ENCODE measurements at places on chromosomes 2 and 18. TPM values are rescaled to one million over a fixed set of nuclear protein-coding genes. Genes with fewer than 3 reads are reported as not detected.

The NEB gene
- total RNA-seq = 4.6 TPM

GRCh38 chr2:143513081-143513480 lies 383.9 kb downstream of the ARHGAP15 start:
- DNase-seq = peak; percentile 28

- no peak for DNase-seq
Observed at GRCh38 chr2:80459028-80459427, 154.5 kb upstream of the LRRTM1 start.

DNA sequence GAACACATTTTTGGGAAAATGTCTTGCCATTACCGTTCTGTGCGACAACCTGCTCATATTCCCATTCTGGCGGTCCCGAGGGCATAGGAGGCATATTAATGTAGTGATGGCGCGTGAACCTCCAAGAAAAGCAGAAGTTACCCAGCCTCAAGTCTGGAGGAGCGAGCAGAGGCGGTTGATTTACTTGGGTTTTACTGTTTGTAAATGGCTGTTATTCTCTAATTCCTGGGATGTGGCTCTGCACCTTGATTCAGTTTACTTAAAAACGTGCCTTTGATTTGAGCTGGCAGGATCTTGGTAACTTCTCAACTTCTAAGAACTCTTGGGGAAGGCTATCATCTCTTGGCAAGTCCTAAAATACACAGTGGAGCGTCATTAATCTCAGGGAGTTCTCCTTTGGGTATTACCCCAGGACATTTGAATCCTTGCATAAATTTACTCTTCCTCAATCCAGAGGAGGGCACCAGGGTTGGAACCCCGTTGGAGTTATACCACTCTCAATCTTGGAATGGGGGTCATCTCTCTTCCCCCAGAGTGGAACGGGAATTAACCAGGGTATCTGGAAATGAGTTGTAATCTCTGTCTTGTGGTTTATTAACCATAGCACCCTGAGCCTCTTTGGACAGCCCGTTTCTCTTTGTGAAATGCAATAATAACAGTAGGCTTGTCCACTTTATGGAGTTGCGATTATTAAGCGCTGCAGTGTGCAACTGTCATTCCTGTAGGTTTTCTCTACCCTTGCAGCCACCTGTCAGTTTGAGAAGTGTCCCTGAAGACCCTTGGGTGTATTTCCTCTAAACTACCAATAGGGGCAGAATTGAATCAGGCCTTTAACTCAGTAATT lies 2.1 kb downstream of the HK2 start:
- DNase-seq = no peak

All from dorsolateral prefrontal cortex (tissue), 122 donors.